HT-29 (cell line): ENCODE measurements at places on chromosomes 16 and 17. TPM values are rescaled to one million over a fixed set of nuclear protein-coding genes. Genes with fewer than 3 reads are reported as not detected.

DNA sequence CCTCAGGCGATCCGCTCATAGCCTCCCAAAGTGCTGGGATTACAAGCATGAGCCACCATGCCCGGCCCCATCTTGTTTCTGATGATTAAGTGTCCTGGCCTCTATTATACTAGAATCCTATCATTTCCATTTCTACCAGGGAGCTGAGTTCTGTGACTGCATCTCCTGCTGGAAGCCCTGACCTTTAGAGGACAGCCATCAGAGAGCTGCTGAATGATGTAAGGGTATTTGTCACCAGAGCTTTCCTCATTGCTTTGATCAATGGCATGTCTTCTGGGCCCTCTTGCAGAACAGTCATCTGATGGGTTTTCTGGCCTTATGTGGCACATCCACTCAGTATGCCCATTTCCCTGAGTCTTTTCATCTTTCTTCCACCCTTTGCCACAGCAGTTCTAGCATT, 39.9 kb downstream of the PSMD12 start:
- DNase-seq = no peak

- DNase-seq = no peak
These were observed 2.9 kb downstream of the FXR2 start for GRCh38 chr17:7611635-7612293.

DNA sequence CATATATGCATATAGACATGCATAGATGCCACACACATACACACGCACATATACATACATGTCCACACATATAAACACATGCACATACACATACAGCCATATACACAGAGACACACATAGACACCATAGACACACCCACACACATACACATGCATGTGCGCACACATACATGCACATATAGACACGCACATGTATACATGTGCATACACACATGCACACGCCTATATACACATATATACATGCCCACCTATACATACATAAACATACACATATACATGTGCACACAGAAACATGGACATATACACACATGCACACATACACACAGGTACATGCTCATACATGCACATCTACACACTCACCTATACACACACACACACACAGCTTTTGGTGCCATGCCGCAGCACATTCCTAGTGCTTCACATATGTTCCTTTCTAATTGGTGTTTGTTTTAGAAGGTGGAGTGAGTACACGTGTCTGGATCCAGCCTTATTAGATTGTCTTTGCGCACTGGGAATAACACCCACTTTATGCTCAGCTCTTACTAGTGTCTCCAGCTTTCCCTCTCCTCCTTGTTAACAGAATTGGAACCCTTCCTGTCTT, 198.0 kb downstream of the RPTOR start:
- no peak for DNase-seq

- no peak for DNase-seq
These were observed 154.6 kb downstream of the CMIP start for GRCh38 chr16:81599034-81599744.

TEX14 gene
- total RNA-seq = 0.03 TPM in 1 of 2 replicates, not detected in the other

TRAPPC2L gene
- 120 and 125 TPM in 2 replicates for total RNA-seq

DYNLRB2 gene
- total RNA-seq = not detected in 2 replicates
